ENCODE measurements at places on chromosomes 5 and 9. TPM values are rescaled to one million over a fixed set of nuclear protein-coding genes. Genes with fewer than 3 reads are reported as not detected.
A peak's percentile ranks its signal among the peaks of the same experiment; 100 is the strongest.

JAKMIP2 gene
- not detected for total RNA-seq

SGCD gene
- 6.2 TPM for total RNA-seq

SH3PXD2B gene
- 15.0 TPM for total RNA-seq

GRCh38 chr9:112361601-112362000 lies 18.3 kb upstream of the HSDL2 start:
- DNase-seq = peak; percentile 48

DNA sequence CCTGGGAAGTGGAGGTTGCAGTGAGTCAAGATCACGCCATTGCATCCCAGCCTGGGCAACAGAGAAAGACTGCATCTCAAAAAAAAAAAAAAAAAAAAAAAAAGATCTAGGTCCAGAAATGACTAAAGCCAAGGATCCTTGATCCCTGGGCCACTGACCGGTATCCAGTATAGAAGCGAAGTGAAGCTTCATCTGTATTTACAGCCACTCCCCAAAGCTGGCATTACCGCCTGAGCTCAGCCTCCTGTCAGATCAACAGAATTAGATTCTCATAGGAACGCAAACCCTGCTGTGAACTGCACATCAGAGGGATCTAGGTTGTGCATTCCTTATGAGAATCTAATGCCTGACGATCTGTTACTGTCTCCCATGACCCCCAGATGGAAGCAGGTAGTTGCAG lies 9.3 kb downstream of the CSNK1A1 start:
- no peak for DNase-seq

DNA sequence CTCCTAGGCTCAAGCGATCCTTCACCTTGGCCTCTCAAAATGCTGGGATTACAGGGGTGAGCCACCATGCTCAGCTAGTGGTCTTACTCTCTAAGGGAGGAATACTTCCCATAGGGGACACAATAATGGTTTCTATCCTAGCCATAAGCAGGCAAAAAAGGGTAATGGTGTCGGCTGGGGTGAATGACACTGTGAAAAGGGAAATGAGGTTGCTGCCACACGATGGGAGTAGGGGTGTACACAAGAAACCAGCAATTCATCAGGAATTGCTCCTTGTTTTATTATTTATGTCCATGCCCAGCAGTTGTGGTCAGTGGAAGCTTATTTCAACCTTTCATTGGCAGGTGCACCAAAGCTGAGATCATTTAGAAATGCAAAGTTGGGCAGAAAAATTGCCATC lies 70.3 kb upstream of the ZFR start:
- DNase-seq = no peak

DNA sequence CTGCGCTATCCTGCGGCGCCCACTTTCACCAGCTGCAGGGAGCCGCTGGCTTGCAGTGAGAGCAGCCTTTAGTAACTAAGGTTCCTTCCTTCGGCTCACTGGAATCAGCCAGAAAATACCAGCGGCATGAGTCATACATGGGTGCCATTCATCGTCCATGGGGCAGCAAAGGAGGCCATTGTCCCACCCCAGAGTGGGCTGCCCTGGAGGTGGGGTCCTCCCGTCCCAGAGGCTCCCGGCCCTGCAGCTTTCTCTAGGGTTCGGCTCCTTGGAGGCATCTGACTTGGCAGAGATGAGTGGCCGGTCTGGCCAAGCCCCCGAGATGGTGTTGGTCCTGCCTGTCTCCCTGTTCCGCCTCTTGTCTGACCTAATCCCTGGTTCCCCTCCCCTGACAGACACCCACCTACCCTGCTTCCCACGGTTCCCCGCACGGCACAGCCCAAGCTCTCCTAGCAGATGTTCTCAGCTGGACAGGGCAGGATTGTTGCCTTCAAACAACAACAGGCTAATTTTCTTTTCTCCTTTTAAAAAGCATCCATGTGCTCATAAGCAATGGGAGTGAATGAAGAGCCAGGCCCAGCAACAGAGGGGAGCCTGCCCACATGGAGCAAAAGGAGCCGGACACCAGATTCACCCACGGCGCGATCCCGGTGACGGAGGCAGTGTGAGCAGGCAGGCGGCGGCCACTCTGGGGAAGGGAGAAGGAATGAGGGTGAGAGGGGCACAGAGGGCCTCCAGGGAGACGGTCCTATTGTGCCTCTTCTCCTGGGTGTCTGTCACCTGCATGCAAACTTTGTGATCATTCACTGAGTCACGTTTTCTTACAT lies 97.0 kb upstream of the COL5A1 start:
- DNase-seq = peak; percentile 52

DNA sequence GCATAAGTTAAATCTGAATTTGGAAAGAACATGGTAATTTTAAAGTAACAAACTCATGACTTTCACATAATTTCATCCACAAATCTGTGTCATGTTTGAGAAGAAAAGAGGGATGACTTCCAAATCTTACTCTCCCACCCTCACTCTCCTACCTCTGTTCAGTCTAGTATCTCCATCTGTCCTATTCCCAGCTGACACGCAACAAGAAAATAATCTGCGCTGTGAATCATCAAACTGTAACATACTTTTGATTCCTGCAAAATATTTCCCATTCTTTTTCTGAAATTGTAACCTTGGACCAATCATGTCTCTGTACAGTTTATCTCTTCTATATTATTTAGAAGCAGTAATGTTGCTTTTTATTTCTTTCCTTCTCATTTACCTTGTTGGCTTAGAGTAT lies 91.4 kb downstream of the SLC12A2 start:
- DNase-seq = peak; percentile 46

DNA sequence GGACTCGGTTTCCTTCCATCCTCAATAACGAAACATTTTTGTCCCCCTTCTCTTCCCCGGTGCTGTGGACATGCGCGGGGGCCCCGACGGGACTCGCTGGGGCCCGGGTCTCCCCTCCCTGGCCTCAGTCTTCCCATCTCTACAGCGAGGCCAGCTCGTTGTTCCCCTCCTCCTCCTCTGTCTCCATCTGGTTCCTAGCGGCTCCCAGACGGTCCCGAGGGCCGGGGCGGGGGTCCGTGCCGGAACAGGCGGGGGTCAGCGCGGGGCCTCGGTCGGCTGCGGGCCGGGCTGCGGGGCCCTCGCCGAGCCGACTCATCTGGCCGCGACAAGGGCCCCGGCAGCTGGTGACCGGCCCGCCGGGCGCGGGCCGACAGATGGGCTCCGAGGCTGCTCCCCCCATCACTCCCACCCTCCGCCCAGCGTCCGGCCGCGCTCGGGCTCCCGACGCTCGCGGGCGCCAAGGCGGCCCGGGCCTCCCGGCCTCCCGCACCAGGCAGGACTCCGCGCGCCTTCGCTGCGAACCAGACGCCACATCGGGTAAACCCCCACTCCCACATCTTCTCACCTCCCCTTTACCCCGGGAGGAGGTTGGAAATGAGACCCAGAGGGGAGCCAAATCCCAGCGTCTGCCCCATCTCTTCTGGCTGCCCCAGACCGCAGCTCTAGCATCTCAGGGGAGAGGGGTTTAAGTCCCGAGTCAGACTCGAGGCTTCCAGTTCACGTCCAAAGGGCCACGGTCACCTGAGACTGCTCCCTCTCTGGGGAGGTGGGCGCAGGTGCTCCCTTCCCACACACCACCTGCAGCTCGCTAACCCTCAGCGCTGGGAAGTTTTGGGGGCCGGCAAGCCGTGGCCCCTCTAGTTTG lies 8.1 kb downstream of the BARHL1 start:
- no peak for DNase-seq
